ENCODE measurements at places on chromosomes 11 and 22.
A peak's percentile ranks its signal among the peaks of the same experiment; 100 is the strongest.

DNA sequence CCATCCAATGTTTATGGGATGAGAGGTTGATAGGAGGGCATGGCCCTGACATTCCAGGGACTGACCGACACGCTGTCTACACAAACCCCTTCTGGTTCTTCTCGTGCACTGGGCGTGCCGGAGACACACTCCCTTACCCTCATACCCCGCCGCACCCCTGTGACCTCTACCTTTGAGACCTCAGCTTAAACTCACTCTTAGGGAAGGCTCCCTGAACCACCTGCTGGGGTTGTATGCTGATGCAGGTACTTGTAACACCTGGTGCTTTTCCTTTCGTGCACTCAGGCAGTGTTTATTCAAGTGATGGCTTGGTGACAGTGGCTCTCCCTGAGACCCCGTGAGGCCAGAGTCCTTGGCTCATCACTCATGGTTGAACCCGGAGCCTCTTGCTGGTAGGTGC lies 12.0 kb downstream of the PPARA start:
- peak; percentile 66 for DNase-seq

DNA sequence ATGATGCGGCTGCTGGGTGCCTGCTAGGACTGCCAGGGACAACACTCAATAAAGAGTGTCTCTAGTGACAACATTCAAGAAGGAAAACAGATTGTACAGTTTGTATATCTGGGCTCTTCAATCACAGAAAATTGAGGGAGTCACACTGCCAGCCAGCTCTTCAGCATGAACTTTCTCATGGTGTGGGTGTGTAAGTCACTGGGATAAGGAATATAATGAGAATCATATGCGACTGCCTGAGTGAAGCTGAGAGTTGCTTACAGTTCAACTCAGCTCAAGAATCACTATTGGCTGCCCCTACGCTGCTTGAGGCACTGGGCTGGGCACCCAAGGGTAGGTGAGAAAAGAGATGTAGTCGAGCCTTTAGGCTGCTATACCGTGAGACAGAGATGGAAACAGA lies 328.1 kb upstream of the PITPNB start:
- DNase-seq, result no peak

- DNase-seq, result no peak
Observed at GRCh38 chr11:116352881-116353280, 419.9 kb downstream of the BUD13 start.

- no peak for DNase-seq
Observed at GRCh38 chr11:104320097-104320496, 156.2 kb upstream of the PDGFD start.

- DNase-seq, result no peak
Observed at GRCh38 chr11:114039551-114039950, 20.0 kb upstream of the ZBTB16 start.

- no peak for DNase-seq
Observed at GRCh38 chr11:130216591-130217132, 57.1 kb downstream of the ST14 start.

GRCh38 chr11:78427615-78428265 lies 10.1 kb upstream of the GAB2 start:
- no peak for DNase-seq

All from NCI-H510A (cell line).